ENCODE measurements at places on chromosomes 5 and 9. TPM values are rescaled to one million over a fixed set of nuclear protein-coding genes. Genes with fewer than 3 reads are reported as not detected.

DNA sequence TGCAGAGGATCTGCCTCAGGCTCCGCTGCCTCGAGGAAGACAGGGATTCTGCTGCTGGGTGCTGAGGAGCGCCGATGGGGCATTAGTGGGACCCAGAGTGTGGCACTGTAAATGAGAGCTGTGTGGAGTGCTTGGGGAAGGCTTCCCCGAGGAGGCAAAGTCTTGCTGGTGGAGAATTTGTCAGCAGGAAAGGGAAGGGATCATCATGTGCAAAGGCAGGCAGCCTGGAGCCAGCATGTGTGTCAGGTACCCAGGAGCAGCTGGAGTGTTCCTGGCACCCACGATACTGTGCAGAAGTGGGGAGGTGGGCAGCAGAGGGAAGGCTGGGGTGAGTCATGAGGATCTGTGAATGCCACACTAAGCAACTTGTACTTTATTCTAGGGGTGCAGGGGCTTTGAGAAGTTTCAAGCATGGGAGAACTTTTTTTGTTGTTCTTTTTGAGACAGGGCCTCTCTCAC is 12.3 kb downstream of the B4GALT7 start:
- no peak for DNase-seq
- no peak overlapping the region for H3K4me3 ChIP-seq
- H3K36me3 ChIP-seq, result no peaks in the 10 kb centered on the region
- H3K27ac ChIP-seq, result no peak overlapping the region
- no peaks in the 10 kb centered on the region for H3K27me3 ChIP-seq

DNA sequence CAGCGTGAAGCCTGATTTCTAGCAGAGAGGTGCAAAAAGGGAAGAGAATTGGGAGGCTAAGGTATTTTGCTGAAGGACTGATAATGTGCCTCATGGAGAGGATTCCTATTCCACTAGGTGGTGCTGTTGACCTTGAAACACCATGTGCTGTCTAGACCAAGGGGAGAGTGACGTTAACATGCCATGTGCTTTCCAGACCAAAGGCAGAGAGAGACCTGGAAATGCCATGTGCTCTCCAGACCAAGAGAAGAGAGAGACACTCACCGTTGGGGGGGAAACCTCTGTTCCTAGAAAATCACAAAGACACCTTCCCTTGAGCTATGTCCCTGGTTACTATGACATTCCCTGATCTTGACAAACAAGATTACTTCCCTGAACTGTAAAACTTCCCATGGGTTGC is 286.0 kb upstream of the TUSC1 start:
- no peaks in the 10 kb centered on the region for H3K36me3 ChIP-seq
- no peak overlapping the region for H3K4me3 ChIP-seq
- no peaks in the 10 kb centered on the region for H3K4me1 ChIP-seq
- DNase-seq, result peak; percentile 40

DNA sequence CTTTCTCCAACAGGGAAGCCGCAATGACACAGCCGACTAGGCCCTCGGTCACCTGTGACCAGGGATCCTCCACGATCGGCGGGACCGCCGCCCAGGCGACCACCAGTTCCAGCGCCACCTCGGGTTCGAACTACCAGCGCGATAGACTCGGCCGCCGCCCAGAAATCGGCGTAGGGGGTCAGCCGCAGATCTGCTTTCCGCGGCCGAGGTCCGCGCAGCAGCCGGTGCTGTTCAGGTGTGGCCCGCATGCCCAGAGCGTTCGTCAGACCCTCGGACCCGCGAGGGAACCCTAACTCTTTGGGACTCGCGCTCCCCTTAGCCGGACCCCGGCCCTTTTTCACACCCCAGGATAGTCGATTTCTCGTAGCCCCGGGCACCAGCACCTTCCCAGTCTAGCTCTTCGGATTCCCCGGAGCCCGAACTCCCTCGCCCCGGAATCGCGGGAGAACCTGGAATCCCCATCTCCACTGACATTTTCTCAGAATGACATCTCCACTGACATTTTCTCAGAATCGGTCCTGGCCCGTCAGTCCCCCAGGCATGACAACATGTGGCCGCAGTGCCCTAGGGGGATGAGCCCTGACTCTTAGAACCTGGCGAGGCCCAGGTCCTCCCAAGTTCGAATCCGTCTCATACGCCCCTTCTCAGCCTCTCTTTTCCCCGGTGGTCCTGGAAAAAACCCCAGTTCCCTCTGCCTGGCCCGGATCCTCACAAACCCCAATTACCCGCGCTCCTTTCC is 428 bp downstream of the C5orf52 start:
- H3K4me3 ChIP-seq, result peak overlapping the region; percentile 49
- H3K4me1 ChIP-seq, result no peaks in the 10 kb centered on the region
- H3K27ac ChIP-seq, result no peak overlapping the region
- H3K36me3 ChIP-seq, result no peaks in the 10 kb centered on the region

DNA sequence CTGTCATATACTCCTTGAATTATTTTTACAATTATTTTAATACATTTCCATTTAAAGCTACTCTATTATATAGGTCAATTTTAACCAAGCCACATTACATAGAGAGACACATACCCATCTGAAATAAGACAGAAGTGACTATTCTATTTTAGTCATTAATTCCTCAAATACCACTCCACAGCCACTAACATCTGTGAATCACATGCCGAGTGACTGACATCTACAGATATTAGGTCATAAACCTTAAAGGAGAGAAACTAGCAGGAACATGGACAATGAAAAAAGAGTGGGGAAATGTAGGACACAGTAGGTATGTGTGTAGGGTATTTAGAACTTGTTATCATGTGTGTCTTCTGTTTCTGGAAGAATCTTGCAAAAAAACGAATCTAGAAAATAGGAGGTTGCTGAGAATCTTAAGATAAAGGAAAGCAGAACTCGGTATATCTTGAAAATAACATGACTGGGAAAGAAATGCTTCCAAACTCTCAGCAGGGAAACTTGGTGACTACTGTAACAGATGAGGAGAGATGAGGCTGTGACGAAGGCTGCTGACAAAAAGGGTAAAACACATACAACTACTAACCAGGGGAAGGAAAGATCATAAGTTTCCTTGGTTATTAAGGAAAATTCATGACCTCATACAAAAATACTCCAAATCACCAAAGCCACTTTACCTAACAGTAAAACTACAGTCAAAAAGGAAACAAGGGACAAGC is 84.6 kb downstream of the PLPP1 start:
- H3K4me3 ChIP-seq, result no peak overlapping the region
- H3K36me3 ChIP-seq, result no peaks in the 10 kb centered on the region
- DNase-seq, result no peak
- H3K4me1 ChIP-seq, result peaks cover 9% of the 10 kb centered on the region
- H3K27ac ChIP-seq, result no peak overlapping the region

GRCh38 chr5:57932761-57933160 is 450.1 kb upstream of the ACTBL2 start:
- H3K4me3 ChIP-seq, result no peak overlapping the region
- no peaks in the 10 kb centered on the region for H3K27me3 ChIP-seq
- no peaks in the 10 kb centered on the region for H3K36me3 ChIP-seq
- H3K4me1 ChIP-seq, result no peaks in the 10 kb centered on the region
- H3K27ac ChIP-seq, result no peak overlapping the region
- no peak for DNase-seq

- H3K27me3 ChIP-seq, result no peaks in the 10 kb centered on the region
- no peaks in the 10 kb centered on the region for H3K4me1 ChIP-seq
- no peak for DNase-seq
- H3K36me3 ChIP-seq, result no peaks in the 10 kb centered on the region
Observed at GRCh38 chr5:112386766-112387165, 32.3 kb downstream of the EPB41L4A start.

- DNase-seq, result no peak
- no peaks in the 10 kb centered on the region for H3K27me3 ChIP-seq
- no peak overlapping the region for H3K27ac ChIP-seq
- no peaks in the 10 kb centered on the region for H3K4me1 ChIP-seq
Observed at GRCh38 chr5:158064334-158065123, 205.6 kb upstream of the CLINT1 start.

GRCh38 chr5:77774981-77775789 is 954 bp downstream of the TBCA start:
- peaks cover 11% of the 10 kb centered on the region for H3K4me1 ChIP-seq
- H3K27ac ChIP-seq, result peak overlapping the region; percentile 91
- no peaks in the 10 kb centered on the region for H3K36me3 ChIP-seq
- no peak for DNase-seq
- no peaks in the 10 kb centered on the region for H3K27me3 ChIP-seq

DNA sequence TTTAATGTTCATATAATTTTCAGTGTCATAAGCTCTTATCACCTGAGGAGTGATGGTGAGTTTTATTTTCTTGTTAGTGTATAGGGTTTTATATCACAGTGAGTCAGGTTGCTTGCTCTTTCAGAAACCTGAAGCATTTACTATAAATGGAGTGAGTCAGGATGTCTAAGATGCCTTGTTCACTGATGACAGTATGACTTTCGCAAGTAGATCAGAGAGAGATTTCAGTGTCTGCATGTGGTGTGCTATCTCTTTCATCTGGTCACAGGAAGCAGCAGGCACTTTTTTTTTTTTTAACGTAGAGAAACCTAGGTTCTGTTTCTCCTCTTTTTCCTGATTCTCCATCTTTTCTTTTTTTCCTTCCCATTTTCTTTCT is 237.1 kb downstream of the DMRTA1 start:
- no peaks in the 10 kb centered on the region for H3K27me3 ChIP-seq
- no peaks in the 10 kb centered on the region for H3K36me3 ChIP-seq
- no peak overlapping the region for H3K4me3 ChIP-seq
- DNase-seq, result no peak
- no peaks in the 10 kb centered on the region for H3K4me1 ChIP-seq
- H3K27ac ChIP-seq, result no peak overlapping the region

- no peak overlapping the region for H3K27ac ChIP-seq
- DNase-seq, result no peak
- no peak overlapping the region for H3K4me3 ChIP-seq
Observed at GRCh38 chr9:133368249-133368881, 7.5 kb downstream of the SURF4 start.

DNA sequence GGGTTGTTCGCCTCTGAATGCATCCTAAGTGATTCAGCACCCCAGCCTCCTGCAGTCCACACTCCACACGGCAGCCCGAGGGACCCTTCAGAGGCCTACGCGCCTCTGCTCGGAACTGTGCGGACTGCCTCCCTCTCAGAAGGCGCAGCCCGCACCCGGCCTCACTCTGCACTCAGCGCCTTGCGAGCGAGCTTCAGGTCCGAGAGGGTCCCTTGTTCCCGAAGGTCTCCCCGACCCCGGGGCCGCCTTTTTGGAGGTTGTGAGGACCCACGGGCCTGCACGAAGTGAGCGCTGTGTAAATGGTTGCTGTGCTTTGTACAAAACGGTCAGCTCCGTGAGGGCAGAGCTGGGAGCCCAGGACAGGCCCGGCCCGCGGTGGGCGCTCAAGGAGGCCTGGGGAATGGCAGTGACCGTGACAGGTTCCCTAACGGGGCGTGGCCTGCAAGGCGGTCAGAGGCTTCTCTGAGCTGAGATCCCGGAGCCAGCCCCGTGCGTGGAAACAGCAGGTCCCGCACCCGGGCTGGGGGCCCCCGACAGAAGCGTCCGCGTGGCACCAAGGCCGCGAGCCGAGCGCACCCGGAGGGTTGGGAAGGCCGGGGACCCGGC is 698 bp upstream of the CACNA1B start:
- H3K4me1 ChIP-seq, result no peaks in the 10 kb centered on the region
- no peak overlapping the region for H3K4me3 ChIP-seq
- H3K27me3 ChIP-seq, result peaks cover 5% of the 10 kb centered on the region

GRCh38 chr9:10957878-10958277 is 345.1 kb upstream of the PTPRD start:
- no peaks in the 10 kb centered on the region for H3K27me3 ChIP-seq
- DNase-seq, result no peak
- H3K4me3 ChIP-seq, result no peak overlapping the region
- H3K36me3 ChIP-seq, result no peaks in the 10 kb centered on the region

DNA sequence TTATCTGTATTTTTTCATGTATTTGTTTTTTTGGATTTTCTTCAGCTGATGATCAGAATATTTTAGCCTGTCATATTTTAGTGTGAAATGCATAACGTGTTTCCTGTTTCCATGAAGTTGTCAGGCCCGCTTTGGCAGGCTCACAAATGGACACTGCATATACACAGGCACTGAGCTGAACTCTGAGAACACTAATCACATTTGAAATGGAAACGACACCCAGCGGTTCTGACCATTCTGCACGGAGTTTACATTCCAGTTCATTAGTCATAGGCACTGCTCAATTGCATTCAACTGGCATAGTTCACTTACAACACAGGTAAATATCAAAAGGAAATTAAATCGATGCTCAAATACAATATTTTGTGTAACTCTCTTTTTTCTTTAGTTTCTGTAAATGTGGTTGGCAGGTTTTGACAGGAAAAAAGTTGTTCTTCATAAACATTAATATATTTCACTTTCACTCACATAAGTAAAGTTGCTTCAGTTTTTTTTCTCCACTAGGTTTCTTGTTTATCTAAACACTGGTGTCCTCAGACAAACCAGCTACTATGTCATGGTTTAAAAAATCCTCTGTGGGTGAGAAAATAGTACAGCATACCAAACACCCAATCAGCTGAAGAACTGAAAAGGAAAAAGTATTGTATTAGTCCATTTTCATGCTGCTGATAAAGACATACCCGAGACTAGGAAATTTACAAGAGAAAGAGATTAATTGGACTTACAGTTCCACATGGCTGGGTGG is 559.0 kb upstream of the DAP start:
- DNase-seq, result no peak
- H3K36me3 ChIP-seq, result no peaks in the 10 kb centered on the region
- no peak overlapping the region for H3K4me3 ChIP-seq
- no peak overlapping the region for H3K27ac ChIP-seq
- H3K4me1 ChIP-seq, result no peaks in the 10 kb centered on the region

- no peak overlapping the region for H3K4me3 ChIP-seq
- no peak overlapping the region for H3K27ac ChIP-seq
- H3K27me3 ChIP-seq, result no peaks in the 10 kb centered on the region
- H3K36me3 ChIP-seq, result no peaks in the 10 kb centered on the region
- H3K4me1 ChIP-seq, result no peaks in the 10 kb centered on the region
- DNase-seq, result no peak
Observed at GRCh38 chr9:90641086-90641485, 1.5 kb downstream of the DIRAS2 start.

DNA sequence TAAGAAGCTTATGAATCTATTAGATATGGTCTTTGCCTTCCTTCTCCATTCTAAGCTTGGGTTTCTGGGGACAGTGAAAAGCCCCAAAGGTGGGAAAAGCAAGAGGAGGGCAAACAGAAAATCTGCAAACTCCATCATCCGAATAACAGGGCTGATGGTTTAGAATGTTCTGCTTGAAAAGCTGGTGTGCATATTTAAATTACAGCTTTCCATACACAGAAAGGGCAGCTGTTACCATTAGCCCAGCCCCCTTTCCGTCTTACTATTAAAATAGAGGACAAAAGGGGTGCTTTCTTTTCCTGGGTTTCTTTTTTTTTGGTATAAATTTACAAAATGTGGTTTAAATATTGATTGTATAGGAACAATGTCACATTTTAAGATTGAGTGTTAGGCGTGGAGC is 22.0 kb downstream of the INSYN2B start:
- DNase-seq, result no peak
- H3K36me3 ChIP-seq, result no peaks in the 10 kb centered on the region
- H3K4me1 ChIP-seq, result no peaks in the 10 kb centered on the region
- H3K27me3 ChIP-seq, result no peaks in the 10 kb centered on the region
- no peak overlapping the region for H3K27ac ChIP-seq

Gene SIT1
- total RNA-seq, result 0.68 TPM

Gene ALDH1A1
- 16.8 TPM for total RNA-seq

Gene SLC25A48
- total RNA-seq, result 0.85 TPM

Gene WWC1
- 52.6 TPM for total RNA-seq

Gene EMB
- 23.9 TPM for total RNA-seq

Gene TSTD2
- total RNA-seq, result 24.5 TPM

Gene CA9
- total RNA-seq, result not detected

Gene FST
- 8.4 TPM for total RNA-seq

All from prostate gland (tissue), 2 donors.